ENCODE measurements at places on chromosomes 7 and 10.

- DNase-seq = no peak
Observed at GRCh38 chr10:23439452-23439960, 631 bp downstream of the OTUD1 start.

DNA sequence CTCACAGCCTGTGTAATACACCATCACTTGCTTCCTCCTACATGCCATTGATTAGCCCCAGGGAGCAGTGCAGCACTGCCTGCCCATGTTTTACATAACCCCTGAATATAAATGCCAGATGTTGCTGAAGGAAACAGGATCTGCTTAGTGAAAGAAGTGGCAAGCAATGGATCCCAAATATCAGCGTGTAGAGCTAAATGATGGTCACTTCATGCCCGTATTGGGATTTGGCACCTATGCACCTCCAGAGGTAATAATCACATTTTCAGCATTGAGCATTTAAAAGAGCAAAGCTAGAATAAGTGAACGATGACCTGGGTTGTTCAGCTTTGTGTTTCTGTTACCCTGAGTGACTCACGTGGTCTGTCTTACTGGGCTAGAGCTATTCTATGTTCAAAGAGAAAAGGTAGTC lies at the start of gene AKR1C4:
AKR1C4 (plus strand) TSS at position 136 of the 412 bp plus-strand sequence; CDS start at position 167, 31 bp downstream.
- DNase-seq = no peak

DNA sequence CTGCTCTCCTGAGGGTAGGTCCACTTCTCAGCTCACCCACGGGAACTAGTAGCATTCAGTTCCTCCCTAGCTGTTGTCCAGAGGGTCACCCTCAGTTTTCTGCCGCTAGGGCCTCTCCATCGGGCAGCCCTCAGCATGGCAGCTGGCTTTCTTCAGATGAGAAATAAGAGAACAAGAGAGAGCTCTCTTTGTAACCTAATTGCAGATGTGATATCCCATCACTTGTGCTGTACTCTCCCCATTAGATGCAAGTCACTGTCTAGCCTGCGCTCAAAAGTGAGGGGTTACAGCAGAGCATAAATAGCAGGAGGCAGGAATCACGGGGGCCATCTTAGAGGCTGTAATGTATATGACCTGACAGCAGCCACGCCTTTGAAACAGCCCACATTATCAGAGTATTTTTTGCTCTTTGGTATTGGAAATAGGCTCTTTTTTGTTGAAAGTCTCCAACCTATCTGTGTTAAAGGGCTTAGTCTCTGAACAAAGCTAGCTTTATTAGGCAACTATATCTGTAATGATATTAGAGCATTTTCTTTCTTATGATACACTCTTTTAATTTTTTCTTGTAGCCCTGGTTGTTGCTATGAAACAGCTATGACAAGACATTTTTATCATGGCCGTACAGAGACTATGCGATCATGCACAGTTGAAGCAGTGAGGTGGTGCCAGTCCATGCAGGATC lies 45.7 kb downstream of the CROT start:
- DNase-seq = no peak

GRCh38 chr10:48503293-48503911 lies 101.5 kb downstream of the ARHGAP22 start:
- DNase-seq = no peak
